Activated CD4-positive, alpha-beta T cell treated with anti-CD3 and anti-CD28 coated beads, Interleukin-2, amount 50 U/mL, for 4 hours (primary cell): ENCODE measurements at places on chromosomes 2 and 18.
A peak's percentile ranks its signal among the peaks of the same experiment; 100 is the strongest.

GRCh38 chr2:9077691-9078090 is 74.2 kb upstream of the MBOAT2 start:
- no peak for DNase-seq

DNA sequence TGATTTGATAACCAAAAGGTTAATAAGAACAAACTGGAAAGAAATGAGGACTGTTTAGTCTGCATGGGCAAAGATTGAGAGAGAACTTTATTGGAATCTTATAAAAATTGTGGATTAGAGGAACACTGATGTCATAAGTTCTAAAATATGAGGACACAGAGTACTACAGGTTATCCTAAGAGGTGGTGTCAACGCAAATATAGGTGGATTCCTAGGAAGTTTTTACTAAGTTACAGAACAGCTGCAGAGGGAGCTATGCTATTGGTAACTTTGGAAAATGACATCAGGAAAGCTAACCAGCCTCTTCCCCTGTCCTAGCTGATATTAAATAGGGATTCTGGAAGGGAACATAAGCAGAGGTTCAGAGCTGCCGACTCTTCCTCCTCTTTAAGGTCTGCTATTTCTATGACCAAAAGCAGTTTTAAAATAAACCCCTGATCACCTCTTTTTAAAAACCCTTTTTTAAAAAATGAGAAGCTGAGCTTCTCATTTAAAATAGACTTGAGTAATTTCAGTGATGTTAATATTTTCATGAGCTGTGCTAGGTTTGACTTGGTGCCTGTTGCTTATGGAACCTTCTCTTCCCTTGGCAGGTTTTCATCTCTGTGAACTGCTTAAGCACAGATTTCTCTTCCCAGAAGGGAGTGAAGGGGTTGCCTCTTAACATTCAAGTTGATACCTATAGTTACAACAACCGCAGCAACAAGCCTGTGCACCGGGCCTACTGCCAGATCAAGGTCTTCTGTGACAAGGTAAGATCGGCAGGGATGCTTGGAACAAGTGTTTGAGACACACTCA is 34.2 kb downstream of the GRHL1 start:
- no peak for DNase-seq

DNA sequence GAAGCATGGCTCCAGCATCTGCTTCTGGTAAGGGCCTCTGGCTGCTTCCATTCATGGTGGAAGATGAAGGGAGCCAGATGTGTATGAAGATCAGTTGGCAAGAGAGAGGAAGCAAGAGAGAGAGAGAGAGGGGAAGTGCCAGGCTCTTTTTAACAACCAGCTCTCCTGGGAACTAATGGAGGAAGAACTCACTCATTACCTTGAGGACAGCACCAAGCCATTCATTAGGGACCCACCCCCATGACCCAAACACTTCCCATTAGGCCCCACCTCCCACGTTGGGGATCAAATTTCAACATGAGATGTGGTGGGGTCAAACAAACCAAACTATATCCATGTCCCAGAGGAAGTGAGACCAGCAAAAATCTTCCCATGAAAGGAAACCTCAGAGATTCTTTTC is 124.8 kb upstream of the SIX2 start:
- no peak for DNase-seq

- no peak for DNase-seq
Measured at GRCh38 chr2:189276277-189276676, 96.7 kb upstream of the COL5A2 start.

DNA sequence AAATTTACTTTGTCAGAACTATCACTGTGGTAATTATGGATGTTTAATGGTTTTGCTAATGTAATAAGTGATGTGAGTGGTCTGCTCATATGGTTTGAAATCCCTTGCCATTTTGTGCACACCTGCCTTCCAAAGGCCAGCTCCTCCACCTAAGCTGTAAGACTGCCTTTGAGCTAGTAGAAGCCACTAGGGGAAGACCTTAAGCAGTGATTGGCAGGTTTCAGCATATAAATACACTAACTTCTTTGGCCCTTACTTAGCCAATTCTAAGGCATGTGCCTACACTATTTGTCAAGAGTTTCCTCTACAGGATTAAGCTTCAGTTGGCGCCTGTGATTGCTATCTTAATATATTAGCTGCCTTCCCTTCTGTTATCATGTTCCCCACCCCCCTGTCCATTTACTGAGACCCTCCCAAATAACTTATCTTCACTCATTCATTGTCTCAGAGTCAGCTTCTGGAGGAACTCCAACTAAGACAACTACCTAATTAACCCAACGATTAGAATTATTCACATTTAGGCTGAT is 141.1 kb downstream of the MBD5 start:
- no peak for DNase-seq

DNA sequence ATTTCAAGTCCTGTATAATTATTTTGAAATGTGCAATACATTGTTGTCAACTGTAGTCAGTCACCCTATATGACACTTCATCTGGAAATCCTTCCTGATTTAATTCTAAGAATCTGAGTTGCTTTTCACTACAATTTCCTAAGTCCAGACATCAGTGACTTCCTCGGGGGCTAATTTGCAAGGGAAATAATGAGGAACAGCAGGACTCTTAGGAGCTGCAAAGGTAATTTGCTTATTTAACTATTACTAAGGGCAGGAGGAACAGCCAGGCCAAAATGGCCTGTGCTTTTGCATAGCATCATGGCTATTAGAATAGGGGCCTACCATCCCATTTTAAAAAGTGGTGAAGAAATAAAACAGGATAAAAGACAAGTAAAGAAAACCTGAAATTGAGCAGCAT is 178.8 kb downstream of the MC4R start:
- DNase-seq, result no peak

DNA sequence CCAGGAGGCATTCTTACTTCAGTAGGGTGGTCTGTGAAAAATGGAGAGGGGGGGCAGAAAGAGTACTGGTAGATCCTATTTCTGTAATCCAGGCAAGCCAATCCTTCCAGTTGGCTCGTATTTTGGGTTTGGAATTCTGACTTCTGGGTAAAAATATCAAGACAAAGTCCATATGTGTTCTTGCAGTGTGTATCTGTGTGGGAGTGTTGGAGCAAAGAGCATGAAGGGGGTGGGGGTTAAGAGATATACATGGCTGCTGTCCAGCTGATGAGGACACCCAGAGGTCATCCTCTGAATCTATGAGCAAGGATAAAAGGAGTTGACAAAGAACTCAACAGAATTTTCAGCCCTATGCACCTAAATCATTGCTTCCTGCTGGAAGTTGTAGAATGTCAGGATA is 375.8 kb upstream of the PIK3C3 start:
- DNase-seq, result no peak

DNA sequence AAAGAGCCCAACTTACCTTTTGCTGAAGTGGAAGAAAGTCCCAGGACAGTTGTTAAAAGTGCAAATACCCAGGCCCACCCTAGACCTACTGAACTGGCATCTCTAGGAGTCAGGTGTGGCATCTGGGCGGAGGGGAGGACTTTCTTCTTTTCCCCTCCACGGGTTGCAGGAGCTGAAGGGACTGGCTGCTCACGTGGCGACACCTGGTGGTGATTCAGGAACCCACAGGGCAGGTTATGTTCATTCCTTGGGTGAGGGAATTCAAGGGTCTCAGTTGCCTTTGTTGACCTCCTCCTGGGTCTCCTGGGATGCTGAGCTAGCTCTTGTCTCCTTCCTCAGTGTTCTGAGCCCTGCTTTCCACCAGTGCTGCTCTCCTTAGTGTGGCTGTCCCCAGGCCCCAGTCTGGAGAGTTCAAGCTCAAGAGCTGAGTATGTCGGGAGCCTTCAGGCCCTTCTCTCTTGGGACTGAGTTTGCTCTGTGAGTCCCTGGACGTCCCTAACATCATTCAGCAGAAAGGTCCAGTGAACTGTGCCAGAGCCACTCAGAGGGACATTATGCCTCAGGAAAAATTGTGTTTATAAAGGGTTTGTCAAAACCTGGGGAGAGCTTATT is 56.9 kb downstream of the DYSF start:
- DNase-seq, result peak; percentile 67

DNA sequence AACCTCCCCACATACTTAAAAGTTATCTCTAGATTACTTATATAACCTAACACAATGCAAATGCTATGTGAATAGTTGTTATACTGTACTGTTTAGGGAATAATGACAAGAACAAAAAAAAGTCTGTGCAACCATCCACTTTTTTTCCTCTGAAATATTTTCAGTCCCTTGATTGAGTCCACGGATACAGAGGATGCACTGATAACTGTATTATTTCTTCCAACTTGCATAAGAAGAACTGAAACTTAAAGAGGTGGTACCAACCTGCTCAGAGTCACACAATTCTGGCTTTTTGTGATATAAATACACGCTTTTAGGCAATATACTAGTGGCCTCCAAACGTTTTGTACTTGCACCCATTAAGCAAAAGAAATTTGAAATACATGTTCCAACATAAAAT is 1.4 kb downstream of the SMC6 start:
- DNase-seq, result no peak

DNA sequence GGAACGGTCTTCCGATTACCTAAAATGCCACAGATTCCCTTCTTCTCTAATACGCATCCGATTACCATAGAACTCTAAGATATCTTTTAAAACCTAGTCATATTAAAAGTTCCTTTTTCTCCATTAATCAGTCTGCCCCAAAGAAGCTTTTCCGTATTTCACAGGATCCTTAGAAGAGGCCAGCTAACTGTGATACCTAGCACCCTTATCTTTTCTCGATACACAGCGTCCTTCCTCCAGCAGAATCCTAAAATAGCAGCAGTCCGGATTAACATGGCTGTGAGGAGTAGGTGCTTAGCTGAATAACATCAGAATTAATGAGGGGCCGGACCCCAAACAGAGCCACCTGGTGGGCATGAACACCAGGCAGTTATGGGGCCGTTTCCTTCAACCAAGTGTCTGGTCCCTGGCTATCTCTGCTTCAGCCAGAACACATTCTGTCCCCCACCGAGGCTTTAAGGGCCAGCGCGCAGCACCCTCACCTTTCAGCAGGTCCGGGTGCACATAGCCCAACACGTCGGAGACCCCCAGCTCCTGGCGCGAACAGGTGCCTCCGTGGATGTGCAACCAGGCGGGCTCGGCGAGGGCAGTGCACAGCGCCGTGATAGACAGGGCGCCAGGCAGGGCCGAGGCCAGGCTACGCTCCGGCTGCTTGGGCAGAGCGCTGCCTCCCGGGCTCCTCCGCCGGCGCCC is 995 bp downstream of the TMEM127 start:
- no peak for DNase-seq

GRCh38 chr2:201342923-201343322 is 14.2 kb downstream of the FLACC1 start:
- no peak for DNase-seq

DNA sequence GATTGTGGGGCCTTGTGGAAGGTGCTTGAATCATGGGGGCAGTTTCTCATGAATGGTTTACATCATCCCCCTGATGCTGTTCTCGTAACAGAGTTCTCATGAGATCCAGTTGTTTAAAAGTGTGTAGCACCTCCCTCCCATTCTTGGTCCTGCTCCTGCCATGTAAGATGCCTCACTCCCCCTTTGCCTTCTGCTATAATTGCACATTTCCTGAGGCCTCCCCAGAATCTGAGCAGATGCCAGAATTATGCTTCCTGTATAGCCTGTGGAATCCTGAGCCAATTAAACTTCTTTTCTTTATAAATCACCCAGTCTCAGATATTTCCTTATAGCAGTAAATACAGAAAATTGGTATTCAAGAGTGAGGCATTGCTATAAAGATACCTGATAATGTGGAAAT is 15.6 kb upstream of the WDR75 start:
- DNase-seq, result no peak

DNA sequence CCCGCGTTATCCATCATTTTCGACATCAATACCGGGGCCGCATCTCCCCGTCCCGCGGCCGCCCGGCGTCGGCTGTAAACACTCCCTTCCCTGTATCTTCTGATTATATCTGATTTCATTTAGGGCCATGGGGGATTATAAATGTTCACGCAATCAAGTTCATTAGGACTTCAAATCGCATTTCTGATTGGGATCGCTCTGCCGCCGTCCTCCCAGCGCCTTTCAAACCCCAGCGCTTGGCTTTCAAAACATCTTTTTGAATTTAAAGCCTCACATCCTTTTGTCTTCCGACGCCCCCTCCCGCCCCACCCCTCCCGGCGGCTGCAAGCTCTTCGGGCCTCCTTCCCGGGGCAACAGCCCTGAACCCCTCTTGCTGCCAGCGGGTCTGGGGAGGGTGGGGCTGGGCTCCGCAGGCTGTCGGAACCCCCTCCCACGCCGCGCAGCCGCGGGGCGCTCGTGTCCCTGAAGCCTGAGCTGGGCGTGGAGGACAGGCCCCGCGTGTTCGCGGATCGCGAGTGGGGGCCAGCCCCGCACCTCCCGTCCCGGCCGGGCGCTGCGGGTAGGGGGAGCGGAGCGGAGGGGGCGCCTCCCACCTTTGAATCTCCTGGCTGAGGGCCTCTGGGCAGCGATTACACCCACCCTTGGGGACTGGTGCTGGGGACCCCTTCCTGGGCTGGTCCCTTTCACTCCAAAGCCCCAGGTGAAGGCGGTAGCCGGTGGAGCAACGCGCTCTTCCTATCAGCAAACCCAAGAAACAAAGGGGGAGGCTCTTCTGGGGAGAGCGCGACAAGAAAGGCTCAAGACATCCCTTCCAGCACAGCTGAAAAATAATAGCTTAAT is 11.3 kb upstream of the GBX2 start:
- DNase-seq, result no peak

DNA sequence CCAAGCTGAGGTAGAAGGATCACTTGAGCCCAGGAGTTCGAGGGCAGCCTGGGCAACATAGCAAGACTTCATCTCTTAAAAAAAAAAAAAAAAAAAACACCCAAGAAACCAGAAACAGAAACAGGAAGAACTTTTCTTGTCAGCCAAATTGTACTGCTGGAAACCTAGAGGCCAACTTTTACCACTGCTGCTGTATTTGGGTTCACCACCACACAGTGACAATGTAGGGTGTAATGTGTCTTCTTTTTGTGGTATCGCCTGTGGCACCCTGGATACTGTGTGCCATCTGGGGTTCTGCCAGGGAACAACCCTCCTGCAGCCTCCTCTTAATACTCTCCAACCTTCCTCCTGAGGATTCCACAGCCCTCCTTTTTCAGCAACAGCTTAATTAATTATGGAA is 72.6 kb downstream of the STK39 start:
- no peak for DNase-seq

DNA sequence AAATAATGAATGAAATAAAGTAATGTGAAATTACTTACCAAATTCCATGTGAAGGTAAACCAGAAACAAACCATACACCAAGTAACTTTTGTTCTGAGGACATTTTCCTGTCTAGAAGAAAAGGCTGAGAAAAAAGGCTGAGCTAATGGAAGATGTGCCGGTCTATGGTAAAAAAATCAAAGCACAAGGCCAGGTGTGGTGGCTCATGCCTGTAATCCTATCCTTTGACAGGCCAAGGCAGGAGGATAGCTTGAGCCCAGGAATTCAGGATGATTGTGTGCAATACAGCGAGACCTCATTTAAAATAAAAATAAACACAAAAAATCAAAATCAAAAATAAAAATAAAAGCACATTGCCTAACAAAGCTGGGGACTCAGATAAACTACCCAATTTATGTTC is 6.7 kb downstream of the ORC4 start:
- no peak for DNase-seq
